Activated CD4-positive, alpha-beta T cell treated with anti-CD3 and anti-CD28 coated beads for 36 hours (primary cell): ENCODE measurements at places on chromosomes 7 and 10. TPM values are rescaled to one million over a fixed set of nuclear protein-coding genes. Genes with fewer than 3 reads are reported as not detected.
A peak's percentile ranks its signal among the peaks of the same experiment; 100 is the strongest.

Gene ELOVL3
- 0.14 TPM for total RNA-seq

GRCh38 chr7:21898265-21898930 lies 47.3 kb downstream of the CDCA7L start:
- H3K4me3 ChIP-seq, result peak overlapping the region; percentile 43
- peak overlapping the region; percentile 90 for H3K27ac ChIP-seq
- H3K36me3 ChIP-seq, result peaks cover 61% of the 10 kb centered on the region
- no peaks in the 10 kb centered on the region for H3K27me3 ChIP-seq
- DNase-seq, result peak; percentile 7

DNA sequence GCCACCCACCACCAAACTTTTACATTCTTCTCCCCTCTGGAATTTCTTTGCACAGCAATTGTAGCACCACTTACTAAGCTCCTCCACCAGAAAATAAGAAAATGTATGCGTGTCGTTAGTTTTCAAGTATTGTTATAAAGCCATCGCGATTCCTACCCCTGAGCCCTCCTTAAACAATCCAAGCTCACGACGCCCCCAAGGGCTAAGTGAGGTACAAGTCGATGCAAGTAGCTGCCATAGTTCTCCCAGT lies 1.3 kb downstream of the FRAT2 start:
- H3K27ac ChIP-seq, result peak overlapping the region; percentile 86
- H3K4me1 ChIP-seq, result peaks cover 52% of the 10 kb centered on the region
- H3K4me3 ChIP-seq, result peak overlapping the region; percentile 83
- no peaks in the 10 kb centered on the region for H3K27me3 ChIP-seq
- H3K36me3 ChIP-seq, result peaks cover 15% of the 10 kb centered on the region

Gene IQUB
- total RNA-seq, result 0.05 TPM

- peaks cover 54% of the 10 kb centered on the region for H3K4me1 ChIP-seq
- H3K27ac ChIP-seq, result peak overlapping the region; percentile 5
- peaks cover 5% of the 10 kb centered on the region for H3K36me3 ChIP-seq
- no peak overlapping the region for H3K4me3 ChIP-seq
- H3K27me3 ChIP-seq, result no peaks in the 10 kb centered on the region
Observed at GRCh38 chr10:71836596-71836974, 14.5 kb downstream of the PSAP start.

Gene TAS2R4
- total RNA-seq, result 0.60 TPM

Gene PRSS37
- not detected for total RNA-seq
